SJSA1 (cell line): ENCODE measurements at places on chromosomes 1 and 21.

GRCh38 chr1:21198929-21199328 lies 22.2 kb upstream of the EIF4G3 start:
- no peak for DNase-seq

DNA sequence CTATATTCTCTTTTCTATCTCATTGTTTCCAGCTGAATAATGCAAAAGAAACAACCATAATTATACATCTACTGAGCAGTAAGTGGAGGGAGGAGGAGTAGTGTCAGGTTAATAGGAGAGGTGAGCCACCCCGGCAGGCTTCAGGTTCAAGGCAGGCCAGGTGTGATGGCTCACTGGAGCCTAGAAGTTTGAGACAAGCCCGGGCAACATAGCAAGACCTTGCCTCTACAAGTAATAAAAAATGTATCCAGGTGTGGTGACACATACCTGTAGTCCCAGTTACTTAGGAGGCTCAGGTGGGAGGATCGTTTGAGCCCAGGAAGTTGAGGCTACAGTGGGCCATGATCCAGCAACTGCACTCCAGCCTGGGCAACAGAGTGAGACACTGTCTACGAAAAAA lies 1.9 kb upstream of the DIP2A start:
- DNase-seq: no peak

- peak; percentile 69 for DNase-seq
Observed at GRCh38 chr1:63615768-63616420, 22.7 kb downstream of the PGM1 start.

DNA sequence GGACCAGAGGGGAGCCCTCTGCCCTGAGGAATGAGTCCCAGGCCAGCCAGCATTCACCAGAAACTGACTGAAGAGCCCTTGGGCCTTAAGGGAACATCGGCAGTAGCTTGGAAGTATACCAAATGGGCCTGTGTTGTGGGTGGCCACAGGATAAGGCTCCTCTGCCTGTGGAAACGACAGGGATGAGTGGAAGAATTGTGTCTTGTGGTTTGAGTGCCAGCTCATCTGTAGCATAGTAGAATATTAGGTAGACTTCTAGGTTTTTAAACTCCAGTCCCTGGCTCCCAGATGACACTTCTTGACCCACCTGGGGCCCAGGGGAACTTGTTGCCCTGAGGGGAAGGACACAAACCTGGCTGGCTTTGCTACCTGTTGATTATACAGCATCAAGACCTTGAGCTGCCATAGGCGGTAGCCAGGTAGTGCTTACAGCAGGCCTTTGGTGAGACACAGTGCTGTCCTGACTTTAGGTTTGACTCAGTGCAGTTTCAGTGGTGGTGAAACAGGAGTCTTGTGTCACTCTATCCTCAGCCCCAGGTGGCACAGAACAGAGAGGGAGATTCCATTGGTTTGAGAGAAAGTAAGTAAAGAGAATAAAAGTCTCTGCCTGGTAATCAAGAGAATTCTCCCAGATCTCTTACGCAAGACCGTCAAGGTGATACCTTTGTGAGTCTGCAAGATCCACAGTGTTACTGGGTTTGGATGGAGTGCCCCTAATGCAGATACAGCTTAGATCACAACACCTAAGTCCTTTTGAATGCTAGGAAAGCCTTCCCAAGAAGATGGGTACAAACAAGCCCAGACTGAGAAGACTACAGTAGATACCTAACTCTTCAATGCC lies 50.2 kb downstream of the RABGAP1L start:
- no peak for DNase-seq

DNA sequence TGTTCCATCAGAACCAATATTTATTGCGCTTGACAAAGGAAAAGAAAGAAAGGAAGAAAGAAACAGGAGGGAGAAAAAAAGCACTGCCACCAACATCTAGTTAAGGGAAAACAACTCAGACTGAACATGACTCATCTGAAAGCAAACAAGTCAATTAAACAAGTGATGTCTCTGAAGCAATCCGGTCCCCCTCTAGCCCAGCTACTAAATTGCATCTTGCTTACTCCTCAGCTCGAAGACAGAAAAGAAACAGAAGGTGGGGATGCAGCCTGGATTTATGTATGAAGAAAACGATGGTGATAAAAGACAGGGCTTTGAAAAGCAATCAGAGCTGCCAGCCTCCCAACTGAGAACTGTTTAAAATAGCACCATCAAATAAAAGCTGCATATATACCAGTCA lies 188.2 kb downstream of the OMA1 start:
- peak; percentile 21 for DNase-seq

DNA sequence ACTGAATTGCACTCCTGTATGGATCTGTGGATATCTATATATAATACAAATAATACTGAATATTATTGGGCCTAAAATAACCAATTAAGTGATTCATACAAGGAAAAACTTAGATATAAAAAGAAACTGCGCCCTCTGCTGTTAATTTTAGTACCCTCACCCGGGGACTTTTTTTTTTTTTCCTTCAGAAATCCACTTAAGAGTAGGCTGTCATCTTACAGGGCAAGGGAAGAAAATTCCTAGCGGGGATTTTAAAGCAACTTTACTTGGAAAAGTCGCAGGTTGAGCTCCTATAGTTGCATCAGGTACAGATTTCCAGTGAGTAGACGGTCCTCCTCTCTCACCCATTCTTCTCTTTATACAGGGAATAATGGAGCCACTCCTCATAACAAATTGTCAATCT lies 1.3 kb downstream of the NTNG1 start:
- DNase-seq: no peak

DNA sequence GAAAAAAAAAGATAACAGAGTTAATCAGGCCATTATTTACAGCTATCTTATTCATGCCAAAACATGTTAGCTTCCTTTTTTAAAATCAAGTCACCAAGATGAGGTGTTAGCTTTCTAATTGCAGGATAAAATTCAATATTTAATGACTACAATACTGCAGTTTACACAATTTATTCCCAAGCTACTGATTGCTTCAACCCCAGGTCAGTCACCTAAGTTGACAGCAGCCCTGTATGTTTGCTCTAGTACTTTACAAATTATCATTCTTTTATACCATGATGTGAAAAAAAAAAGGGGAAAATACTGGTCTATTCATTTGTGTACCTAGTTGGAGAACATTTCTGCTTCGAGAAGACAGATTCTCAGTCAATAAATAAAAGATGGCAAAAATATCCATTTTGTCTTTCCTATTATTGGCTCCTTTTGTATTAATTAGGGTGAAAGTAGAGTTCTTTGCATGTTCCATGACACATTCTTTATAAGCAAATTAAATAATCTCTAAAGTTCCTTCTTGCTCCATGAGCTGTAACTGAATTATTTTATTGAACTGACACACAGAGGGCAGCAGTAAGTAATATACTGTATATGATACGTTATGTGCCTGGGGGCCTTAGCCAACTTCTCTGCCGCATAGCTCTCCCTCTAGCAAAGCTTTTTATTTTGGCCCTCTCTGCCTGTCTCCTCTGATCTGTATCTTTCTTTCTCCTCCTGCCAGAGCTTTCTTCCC lies 48.0 kb downstream of the DIPK1A start:
- no peak for DNase-seq

DNA sequence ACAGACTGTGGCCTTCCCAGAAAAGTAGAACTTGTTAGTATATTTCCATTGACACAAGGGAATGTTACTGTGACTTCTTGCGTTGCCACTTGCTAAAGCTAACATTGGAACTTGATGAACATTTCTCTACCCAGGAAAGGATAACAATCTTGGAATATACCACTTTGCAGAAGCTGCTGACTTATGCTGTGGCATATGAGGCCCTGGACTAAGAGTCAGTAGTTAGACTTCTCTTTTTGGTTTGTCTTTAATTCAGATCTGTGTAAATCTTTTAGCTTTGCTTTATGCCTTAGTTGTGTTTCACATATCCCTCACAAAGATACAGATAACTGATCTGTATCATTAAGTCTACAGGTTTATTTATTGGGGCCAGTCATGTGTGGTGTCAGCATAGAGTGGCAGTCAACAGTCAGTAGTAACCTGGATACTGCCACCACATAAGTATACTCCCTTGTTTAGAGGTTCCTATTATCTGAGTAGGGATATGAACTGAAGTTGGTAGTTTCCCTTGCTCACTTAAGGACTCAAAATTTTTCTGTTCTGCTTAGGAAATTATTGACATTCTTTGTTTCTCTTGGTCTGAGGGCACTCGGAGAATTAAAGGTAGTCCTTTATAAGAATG lies 14.7 kb downstream of the RNF2 start:
- no peak for DNase-seq
